ENCODE measurements at places on chromosomes 7 and 10.
A peak's percentile ranks its signal among the peaks of the same experiment; 100 is the strongest.

DNA sequence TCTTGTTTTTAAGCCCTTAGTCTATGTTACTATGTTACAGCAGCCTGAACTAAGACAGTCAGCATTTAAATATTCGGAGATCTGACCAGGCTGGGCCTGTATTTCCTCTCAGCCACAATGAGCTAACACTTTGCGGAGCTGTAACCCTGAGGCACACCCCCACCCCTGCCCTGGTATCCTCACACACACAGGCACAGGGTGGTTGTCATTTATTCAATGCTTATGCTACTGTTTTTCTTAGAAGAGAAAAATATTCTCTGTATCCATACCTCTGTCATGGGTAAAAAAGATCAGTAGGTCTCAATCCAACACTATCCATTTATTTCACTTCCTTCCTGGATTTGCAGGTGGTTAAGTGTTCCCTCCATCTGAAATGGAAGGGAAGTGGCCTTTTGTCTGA, 80.3 kb upstream of the TRIL start:
- DNase-seq = no peak

- DNase-seq = peak; percentile 67
Observed at GRCh38 chr10:88990384-88991160, at the start of gene FAS. TSS of gene FAS (plus strand) at chr10:88990798. CDS start at chr10:88990877, 79 bp downstream.

DNA sequence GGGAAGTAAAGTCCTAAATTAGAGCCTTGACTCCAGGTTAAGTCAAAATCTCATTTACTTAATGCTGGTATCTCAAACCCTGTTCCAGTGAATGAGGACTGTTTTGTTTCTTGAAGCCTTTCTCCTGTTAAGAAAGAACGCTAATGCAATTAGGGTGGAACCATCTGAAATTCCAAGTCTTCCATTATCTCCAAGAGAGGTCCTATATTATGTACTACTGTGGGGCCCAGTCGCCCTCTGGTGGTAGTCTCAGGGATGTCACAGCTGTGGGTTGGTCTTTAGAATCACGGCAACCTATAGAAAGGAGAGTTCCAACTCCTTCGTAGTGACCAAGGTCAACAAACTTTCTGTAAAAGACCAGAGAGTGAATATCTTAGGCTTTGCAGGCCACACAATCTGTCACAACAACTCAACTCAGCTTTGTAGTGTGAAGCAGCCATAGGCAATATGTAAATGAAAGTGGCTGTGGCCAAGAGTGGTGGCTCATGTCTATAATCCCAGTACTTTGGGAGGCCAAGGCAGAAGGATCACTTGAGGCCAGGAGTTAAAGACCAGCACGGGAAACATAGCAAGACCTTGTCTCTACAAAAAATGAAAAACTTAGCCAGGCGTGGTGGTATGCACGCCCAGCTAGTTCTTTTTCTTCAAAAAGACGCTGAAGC, 9.3 kb downstream of the RPP38 start:
- DNase-seq = peak; percentile 74

DNA sequence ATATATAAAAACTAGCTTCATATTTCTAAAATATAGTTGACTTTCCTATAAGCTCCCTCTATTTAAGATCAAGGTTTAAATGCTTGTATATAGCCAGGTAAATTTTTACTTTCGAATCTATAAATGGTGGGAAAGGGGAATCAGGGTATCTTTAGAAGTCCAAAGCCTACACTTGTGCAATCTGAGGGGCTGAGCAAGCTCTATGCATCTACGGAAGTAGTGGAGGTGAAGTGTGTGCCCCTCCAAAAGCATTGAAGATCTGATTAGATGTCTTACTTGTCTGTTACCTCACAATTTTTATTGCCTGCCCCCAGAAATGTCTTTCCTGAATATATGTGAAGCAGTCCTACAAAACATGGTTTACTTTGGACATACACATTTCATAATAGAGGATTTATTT, 1.6 kb downstream of the AKAP9 start:
- DNase-seq = no peak

DNA sequence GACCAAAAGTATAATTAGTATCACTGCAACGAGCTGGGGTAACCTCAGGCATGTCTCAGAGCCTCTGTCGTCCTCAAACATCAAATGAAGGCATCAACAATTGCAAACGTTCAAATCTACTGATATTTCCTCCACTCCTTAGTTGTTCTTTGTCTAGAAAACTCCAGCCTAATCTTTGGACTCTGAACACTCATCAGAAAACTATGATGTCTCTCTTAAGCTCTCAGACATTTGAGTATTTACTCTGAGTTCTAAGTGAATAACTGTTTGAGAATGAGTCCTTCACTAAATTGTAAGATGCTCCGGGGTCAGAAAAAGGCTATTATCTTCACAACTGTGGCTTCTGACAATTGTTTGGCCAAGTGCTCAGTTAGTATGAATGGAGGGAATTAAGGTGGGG, 536.4 kb downstream of the NRG3 start:
- DNase-seq = no peak

GRCh38 chr10:60576130-60577069, 186.7 kb upstream of the ANK3 start:
- DNase-seq = no peak

GRCh38 chr10:69939061-69939460, 113.6 kb upstream of the MACROH2A2 start:
- DNase-seq = no peak
